ENCODE measurements at places on chromosomes 1 and 21.

GRCh38 chr1:8204826-8205225 is 113.1 kb upstream of the SLC45A1 start:
- no peak for DNase-seq

DNA sequence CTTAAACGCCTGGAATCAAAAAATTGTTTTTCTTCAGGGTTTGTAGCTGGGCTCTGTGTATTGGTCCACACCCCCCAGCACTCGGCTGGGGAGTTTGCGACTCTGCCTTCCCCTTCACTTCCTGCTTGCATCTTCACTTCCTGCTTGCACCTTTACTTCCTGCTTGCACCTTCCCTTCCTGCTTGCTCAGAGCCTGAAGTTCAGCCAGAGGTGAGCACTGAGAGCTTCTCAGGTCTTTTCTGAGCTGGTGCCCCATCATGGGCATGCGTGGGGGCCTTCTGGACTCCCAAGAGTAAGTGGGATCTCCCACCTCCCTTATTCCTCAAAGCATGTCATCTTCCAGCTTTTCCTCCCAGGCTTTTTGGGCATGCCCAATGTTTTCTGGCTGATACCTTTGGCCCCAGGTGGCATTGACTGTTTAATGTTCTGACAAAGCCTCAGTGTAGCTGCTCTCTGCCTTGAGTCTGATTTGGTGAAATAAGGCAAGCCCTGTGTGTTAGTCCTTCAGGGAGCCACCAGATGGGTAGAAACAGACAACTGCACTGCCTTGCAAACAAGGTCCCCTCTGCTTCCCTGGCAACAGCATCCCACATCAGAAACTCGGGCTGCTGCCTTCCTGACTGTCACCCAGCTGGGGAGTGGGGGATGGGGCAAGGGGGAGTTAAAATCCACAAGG is 3.5 kb downstream of the KRTAP10-2 start:
- no peak for DNase-seq

DNA sequence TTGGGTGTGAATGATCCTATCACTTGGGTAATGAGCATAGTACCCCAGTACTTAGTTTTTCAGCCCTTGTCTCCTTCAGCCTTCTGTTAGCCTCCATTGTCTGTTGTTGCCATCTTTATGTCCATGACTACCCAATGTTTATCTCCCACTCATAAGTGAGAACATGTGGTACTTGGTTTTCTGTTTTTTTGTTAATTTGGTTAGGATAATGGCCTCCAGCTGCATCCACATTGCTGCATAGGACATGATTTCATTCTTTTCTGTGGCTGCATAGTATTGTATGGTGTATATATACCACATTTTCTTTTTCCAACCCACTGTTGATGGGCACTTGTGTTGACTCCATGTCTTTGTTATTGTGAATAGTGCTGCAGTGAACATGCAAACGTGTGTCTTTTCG is 39.6 kb upstream of the GPR52 start:
- DNase-seq = no peak

DNA sequence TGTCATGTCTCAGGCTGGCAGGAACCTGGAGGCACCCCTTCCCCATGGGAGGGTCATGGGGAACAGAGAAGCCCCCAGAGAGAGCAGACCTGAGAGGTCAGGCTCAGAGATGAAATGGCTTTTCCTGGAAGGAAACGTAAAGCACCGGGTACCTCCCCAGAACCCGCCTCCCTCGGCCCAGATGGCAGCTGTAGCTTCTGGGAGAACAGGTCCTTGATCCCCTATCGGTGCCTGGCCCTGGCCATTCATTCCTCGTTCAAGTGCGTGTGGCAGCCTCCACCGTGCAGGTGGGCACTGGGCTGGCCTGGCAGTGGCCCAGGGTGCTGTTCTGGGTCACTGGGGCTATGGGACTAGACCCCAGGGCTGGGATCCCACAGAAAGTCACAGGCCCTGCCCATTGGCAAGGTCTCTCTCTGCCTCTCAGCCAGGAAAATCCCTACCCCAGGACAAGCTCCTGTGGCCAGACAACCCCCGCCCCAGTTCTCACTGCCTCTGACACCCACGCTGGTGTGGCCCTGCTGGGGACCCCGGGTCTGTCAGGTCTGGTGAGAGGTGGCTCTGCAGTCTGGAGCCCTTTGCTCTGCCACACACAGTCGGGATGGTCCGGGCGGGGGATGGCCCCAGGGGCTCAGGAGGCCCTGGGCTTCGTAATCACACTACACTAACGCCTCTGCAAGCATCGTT is 183.2 kb upstream of the VAMP3 start:
- DNase-seq = no peak

- no peak for DNase-seq
Observed at GRCh38 chr1:244042293-244042692, 8.8 kb upstream of the ZBTB18 start.

GRCh38 chr1:177164380-177165068 is at the start of gene ASTN1:
Gene ASTN1 (minus strand): TSS chr1:177164712. CDS start chr1:177164676, 36 bp downstream.
- no peak for DNase-seq

DNA sequence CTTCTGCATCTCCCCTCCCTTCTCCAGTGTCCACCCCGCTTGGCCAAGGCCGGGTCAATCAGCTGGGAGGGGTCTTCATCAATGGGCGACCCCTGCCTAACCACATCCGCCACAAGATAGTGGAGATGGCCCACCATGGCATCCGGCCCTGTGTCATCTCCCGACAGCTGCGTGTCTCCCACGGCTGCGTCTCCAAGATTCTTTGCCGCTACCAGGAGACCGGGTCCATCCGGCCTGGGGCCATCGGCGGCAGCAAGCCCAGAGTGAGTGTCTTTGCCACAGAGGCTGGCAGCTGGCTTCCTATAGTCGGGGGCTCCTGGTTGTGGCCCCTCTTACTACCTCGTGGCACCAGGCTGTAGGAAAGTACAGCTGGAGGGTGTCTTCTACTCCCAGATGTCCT is 3.6 kb downstream of the PAX7 start:
- DNase-seq = no peak

DNA sequence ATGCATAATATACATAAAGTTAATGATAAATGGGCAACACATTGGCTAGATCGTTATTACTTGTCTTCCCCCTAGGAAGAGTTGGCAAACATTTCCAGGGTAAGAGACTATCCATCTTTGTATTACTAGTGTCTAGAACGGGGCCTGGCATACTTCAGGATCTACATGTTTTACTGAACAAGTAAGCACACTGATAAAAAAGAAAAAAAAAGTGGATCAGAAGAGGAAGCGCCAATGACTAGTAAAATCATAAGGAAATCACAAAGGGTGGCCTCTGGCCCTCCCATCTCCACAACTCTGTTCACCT is 482 bp downstream of the TM2D1 start:
- no peak for DNase-seq

- no peak for DNase-seq
Observed at GRCh38 chr1:244431166-244431565, 20.5 kb downstream of the ADSS2 start.

DNA sequence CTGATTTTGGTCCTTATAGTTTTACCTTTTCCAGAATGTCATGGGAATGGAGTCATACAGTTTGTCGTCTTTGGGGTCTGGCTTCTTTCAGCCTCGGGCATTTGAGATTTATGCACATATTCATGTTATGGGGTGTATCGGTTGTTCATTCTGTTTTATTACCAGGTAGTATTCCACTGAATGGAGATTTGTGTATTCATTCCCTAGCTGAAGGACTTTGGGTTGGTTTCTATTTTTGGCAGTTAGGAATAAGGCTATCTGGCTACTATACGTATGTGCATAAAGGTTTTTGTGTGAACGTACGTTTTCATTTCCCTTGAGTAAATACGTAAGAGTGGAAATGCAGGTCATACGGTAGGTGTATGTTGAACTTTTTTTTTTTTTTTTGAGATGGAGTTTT is 65.1 kb downstream of the ACTL8 start:
- no peak for DNase-seq

- DNase-seq = no peak
Observed at GRCh38 chr1:45381243-45381642, 41.0 kb upstream of the MUTYH start.

GRCh38 chr21:31985398-31985797 is 112.6 kb downstream of the HUNK start:
- no peak for DNase-seq

All from activated CD4-positive, alpha-beta T cell treated with anti-CD3 and anti-CD28 coated beads for 24 hours (primary cell).